Chondrocyte (in vitro differentiated cells): ENCODE measurements at places on chromosomes 2 and 18. TPM values are rescaled to one million over a fixed set of nuclear protein-coding genes. Genes with fewer than 3 reads are reported as not detected.

Gene SMAD2
- 122 to 151 TPM (median 149 TPM) in 3 replicates for total RNA-seq

- no peak for DNase-seq
Measured at GRCh38 chr2:231294571-231295362, 96.3 kb downstream of the ARMC9 start.

GRCh38 chr18:10511236-10511635, 14.6 kb upstream of the NAPG start:
- DNase-seq = no peak

DNA sequence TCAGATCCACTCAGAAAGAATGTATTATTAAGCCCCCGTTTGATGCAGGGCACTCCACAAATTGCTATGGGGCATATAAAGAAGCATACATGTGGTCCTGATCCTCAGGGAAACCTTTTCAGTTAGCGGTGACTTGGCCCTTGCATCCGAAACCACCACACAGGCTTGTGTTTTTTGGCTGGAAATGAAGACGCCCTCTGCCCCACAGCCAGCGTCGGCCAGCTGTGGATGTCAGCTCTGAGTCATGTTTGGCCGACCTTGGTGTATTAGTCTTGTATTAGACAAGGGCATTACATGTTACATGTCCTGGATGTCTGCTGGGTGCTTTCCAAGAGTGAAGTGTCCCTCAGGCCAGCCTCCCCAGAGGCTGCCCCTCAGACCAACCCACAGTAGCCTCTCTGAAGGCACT, 107.6 kb upstream of the MAP3K20 start:
- no peak for DNase-seq

DNA sequence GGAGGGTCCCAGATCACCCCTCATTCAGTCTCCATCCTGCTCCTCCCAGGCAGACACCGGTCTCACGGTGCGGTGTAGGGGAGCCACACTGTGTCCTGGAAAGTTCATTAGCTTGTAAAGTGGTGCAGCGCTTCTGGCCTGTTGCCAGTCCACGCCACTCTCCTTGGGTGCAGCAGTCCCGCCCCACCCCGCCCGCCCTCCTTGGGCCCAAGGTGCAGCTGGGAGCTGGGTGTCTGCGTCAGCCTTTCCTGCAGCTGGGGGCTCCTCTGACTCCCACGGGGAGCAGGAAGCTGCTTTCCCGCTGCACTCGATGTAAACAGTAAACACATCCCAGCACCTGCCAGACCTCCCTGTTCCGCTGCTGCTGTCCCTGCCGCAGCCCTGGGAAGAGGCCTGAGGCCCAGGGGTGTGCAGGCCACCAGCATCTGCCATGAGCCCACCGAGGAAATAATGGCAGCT, 53.8 kb upstream of the ASB18 start:
- no peak for DNase-seq
